ENCODE measurements at places on chromosomes 7 and 10. TPM values are rescaled to one million over a fixed set of nuclear protein-coding genes. Genes with fewer than 3 reads are reported as not detected.
A peak's percentile ranks its signal among the peaks of the same experiment; 100 is the strongest.

Gene WEE2
- total RNA-seq: 0.12 TPM

Gene PROSER2
- total RNA-seq: 8.0 TPM

Gene EBLN1
- total RNA-seq: not detected

Gene PLPP4
- not detected for total RNA-seq

Gene WNT8B
- not detected for total RNA-seq

Gene EN2
- not detected for total RNA-seq

Gene PAOX
- 3.7 TPM for total RNA-seq

Gene IMPDH1
- total RNA-seq: 41.5 TPM

DNA sequence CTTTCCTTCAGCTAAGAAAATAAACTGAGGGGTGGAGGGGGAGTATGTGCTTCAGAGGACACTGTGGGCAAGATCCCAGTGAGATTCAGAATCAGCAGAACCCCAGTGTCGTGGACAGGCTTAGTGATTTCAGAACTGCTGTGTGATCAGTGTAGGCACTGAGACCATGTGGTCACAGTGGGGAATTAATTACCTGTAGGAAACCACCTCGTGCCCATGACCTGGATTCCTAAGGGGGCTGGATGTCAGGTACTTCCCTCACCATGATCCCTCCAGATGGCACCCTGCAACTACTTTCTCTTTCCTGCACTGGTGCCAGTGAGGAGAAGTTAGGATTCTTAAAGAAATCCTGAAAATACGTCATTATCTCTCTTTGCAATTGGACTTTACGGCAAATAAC lies 64.4 kb downstream of the HBP1 start:
- DNase-seq: no peak

- peak; percentile 69 for DNase-seq
Observed at GRCh38 chr10:530717-531116, 158.8 kb downstream of the DIP2C start.

GRCh38 chr7:50211130-50212015 lies 93.1 kb upstream of the IKZF1 start:
- DNase-seq: no peak

GRCh38 chr10:21493784-21494183 lies 31.7 kb downstream of the SKIDA1 start:
- peak; percentile 47 for DNase-seq

- no peak for DNase-seq
Observed at GRCh38 chr7:91310830-91311460, 46.7 kb downstream of the FZD1 start.

DNA sequence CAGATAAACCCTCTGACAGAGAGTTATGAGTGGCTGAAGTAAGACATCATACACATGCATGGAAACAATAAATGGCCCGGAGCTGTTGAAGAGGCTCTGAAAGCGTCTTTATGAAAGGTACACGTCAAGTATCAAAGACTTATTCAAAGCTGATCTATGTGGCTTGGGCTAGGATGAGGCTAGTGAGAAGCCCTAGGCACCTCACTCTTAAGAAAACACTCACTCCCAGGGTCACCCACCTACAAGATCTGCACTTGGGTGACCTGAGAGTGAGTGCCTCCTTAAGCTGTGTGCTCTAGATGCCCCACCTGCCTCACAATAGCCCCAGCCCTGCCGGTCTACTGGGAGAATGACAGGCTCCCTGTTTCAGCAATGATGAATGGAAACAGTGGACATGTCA lies 1.1 kb upstream of the GIMAP1 start:
- no peak for DNase-seq

DNA sequence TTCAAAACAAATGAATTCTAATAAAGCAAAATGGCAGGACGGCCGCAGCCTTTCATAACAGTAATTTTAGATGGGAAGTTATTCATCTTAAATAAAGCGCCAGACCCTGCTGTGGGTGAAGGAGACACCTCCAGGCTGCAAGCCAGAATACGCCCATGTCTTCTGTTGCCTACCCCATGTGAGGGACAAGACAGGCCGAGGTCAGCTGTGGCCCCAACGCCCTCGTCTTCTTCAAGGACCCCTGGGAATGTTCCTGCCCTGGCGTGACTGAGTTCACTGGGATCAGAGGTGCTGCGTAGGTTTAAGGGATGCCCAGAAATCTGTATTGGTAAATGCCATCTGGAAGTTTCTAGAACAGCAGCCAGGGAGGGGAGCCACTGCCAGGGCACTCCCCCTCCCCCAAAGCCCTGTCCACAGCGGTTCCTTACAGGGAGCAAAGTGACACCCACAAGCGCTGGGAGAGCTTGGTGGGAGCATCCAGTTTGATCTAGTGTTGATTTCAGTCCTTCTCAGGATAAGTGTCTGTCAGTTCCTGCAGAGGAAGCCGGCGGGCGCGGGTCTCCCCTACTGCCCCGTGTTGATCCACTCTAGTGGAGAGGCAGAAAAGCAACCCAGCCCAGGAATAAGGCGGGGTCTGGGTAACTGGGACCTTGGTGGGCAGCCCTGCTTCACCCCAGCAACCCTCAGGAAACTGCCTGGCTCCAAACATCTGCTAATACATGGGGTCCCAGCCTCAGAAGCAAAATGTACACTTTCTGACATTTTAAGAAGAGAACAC lies 20.6 kb downstream of the PAPOLB start:
- no peak for DNase-seq

- DNase-seq: peak; percentile 68
Observed at GRCh38 chr10:79047875-79048638, 20.7 kb upstream of the ZMIZ1 start.

- peak; percentile 60 for DNase-seq
Observed at GRCh38 chr10:132269266-132270230, 38.2 kb downstream of the STK32C start.

GRCh38 chr10:32538256-32538655 lies 92.3 kb downstream of the CCDC7 start:
- no peak for DNase-seq

DNA sequence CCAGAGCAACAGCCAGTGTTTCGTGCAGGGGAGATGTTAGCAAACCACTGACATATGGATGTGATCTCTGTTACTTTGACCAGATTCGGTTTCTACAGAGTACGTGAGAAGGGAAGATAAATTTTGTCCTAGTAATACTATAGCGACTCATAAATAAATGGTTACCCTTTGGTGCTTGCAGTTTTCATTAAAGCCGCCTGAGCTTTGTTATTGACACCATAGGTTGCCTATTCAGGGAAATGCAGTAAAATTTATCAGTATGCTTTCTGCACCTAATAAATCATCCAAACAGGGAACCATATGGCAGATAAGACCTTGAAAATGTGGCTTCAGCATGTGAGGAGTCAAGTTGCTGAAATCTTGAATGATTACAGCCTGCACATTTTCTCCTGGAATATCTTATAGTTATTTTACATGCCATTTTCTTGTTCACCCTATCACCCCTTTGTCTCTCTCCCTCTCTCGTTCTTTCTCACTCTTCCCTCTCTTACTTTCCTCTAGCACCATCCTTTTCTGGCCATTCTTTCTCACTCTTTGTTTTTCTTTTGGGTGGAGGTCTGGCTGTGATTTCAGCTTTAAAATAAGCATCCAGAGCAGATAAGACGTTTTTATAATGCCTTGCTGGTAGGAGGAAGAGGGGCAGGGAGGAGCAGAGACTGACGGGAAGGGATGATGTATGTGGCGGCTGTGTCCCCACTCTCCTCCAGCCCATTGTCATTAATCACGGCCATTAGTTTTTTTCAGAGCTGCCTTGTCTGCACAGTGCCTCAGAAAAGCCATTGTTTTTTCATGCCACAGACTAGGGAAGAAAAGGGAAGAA lies 182.5 kb downstream of the LRMDA start:
- no peak for DNase-seq

- peak; percentile 75 for DNase-seq
Observed at GRCh38 chr10:31749981-31750840, 178.4 kb downstream of the ARHGAP12 start.

DNA sequence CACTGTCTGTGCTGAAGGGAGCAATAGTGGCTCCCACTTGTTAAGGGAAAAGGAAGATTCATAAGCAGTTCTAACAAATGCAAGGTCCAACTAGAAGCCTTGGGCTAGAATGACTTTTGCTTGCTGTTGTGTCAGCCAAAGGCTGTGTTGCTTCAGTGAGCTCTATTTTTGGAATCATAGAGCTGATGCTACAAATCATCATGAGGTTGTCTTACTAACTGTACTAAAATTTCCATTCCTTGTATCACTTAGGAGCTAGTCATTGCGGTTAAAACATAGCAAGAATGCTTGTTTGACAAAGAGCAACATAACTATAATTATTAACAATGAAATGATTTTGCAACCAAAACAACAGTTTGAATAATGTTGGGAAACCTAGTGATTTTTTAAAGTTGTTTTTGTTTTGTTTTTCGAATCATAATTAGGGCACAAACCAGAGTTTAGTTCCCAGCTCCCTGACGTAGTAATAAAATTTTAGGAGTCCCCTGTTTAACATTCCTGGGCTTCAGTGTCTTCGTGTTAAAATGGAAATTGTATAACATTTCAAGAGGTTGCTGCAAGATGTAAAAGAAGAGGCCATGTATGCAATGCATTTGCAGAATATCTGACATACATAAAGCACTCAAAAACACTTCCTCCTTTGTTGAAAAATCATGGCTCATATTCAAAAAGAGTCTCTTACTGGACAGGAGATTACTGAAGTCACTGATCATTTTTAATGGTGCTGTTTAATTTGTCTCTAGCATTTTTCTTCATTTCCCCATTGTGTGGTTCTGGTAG lies 183.4 kb downstream of the MACC1 start:
- no peak for DNase-seq

DNA sequence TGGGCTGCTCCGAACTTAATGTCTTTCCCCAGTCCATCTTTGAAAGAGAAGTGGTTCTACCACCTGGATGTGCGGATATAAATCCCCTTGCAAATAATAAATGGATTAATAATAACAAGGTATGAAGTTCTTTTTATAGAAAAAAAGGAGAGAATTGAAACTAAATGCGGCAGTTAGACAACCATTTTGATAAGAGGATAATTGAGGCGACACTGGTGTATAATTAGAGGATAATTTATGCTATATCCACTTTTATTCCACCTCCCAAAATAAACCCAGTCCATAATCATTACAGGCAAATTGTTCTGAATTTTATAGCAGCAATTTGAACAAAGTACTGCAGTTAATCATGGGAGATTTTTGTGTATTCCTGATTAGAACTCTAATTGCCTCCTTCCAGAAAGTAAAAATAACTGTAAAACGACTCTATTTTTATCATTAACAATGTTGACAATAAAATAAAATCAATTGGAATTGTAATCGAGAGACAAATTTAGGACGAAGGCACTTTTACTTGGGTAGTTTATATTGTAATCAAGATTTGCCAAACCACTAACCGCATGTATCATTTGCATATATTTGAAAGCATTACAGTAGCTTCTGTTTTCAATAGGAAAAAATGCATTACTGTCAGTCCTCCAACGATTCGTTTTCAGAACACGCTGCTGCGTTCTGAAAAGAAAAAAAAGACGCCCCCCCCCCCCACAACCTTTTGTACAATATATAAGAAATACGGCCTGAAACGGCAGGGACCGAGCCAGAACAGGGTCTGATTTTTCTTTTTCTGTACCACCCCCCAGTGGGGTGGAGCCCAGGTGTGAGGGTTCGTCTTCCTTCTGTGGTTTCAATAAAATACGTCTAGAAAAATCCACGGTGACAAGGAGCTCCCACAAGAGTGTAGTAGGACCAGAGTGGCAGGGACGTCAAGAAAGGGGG lies 838 bp upstream of the DLX6 start:
- DNase-seq: no peak

DNA sequence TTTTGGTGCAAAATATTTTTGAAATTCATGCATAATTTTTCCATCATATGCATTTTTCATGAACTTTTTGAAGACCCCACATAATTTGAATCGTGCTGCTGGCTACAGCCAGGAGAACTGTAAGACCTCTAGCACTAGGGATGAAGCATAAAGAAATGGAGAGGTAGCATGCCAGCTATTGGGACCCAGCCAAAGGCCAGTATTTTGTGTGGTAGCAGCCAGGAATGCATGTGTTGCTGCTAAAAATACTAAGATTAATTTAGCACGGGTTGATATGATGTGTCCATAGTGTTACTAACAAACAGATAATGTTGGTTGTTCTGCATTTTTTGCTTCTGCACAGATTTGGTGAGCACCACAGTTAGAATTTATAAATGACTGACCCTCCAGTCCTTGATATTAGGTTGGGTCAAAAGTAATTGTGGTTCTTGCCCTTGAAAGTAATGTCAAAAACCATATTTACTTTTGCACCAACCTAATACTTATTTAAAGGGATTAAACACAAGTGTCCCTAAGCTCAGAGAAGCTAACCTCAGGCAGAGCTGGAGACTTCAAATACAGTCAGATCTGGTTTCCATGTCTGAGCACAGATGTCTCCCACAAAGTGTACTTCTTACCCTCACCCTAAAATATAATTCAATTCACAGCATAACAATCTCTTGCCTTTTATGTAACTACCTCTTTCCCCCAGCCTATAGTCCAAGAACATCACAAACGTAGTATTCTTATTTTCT lies 54.1 kb upstream of the NPSR1 start:
- no peak for DNase-seq

DNA sequence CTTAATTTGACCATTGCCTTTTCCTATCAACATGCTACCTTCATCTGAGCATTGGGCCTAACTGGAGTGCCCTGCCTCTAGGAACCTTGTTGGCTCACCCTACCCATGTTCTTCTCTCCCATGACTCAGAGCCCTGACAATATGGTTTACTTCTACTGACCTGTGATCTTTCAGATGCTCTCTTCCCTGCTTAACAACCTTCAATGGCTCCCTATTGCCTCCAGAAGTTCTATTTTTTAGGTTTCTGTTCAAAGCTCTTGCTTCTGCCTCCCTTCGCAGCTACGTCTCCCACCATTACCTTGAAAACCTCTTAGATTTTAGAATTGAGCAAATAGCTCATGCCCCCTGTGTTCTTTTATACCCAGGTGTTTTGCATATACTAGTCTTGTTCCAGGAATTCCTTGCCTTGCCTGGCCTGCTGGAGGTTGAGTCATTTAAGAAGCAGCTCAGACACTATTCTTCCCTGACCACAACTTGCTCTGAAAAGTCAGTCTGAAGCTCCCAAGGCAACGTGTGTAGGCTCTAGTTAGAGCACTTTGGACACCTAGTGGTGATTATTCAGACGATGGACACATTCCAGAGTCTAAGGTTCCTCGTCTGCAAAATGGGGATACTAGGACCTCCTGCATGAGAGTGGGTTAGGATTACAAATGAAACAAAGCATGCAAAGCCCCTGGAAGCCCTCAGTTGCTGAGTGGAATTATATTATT lies 64.4 kb upstream of the EMX2 start:
- no peak for DNase-seq

GRCh38 chr7:47600199-47601118 lies 18.5 kb upstream of the TNS3 start:
- DNase-seq: no peak

DNA sequence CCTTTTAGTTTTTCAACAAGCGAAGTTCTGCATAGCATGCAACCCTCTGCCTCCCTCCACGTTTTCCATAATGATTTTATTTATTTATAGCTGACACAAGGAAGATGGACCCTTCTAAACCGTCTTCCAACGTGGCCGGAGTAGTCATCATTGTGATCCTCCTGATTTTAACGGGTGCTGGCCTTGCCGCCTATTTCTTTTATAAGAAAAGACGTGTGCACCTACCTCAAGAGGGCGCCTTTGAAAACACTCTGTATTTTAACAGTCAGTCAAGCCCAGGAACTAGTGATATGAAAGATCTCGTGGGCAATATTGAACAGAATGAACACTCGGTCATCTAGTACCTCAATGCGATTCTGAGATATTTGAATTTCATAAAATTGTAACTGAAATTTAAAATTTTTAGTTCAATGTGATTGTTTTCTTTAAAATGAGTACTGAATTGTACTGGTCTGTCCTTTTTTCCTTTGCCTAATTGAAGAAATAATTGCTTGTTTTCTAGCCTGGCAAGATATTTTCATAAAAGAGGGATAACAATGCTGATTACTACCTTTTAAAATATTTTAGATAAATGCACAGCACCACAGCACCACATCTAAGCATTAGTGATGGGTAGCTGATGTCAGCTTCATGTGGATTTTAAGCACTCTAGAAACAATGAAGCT lies 41.5 kb upstream of the SLC39A12 start:
- no peak for DNase-seq
